T follicular helper cell (primary cell): ENCODE measurements at places on chromosomes 16 and 17.

- no peak for DNase-seq
Measured at GRCh38 chr16:86786338-86786737, 208.0 kb downstream of the FOXL1 start.

DNA sequence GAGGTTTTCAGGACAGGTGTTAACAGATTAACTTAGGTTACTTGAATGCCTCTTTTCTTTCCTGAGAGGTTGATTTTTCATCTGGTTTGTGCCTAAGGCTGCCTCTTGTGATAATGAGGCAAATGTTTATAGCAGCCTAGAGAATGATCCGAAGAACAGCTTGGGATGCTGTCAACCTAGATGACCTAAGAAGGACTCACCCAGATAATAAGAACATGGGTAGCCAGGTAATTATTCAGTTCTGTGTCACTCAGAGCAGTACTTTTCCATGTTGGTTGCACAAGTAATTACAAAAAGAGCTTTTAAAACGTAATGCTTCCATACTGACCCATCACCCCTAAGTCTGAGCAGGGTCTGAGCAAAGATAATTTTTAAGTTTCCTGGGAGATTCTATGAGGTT, 60.3 kb downstream of the CHD9 start:
- no peak for DNase-seq

DNA sequence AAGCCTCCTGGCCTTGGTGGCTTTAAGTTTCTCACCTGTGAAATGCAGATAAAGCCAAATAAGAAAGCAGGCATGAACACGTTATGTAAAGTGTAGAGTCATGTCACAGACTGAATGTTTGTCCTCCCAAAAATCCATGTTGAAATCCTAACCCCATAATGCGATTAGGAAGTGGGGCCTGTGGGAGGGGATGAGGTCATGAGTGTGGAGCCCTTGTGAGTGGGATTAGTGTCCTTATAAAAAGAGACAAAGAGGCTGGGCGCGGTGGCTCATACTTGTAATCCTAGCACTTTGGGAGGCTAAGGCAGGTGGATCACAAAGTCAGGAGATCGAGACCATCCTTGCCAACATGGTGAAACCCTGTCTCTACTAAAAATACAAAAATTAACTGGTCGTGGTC, 19.5 kb upstream of the C16orf78 start:
- no peak for DNase-seq

DNA sequence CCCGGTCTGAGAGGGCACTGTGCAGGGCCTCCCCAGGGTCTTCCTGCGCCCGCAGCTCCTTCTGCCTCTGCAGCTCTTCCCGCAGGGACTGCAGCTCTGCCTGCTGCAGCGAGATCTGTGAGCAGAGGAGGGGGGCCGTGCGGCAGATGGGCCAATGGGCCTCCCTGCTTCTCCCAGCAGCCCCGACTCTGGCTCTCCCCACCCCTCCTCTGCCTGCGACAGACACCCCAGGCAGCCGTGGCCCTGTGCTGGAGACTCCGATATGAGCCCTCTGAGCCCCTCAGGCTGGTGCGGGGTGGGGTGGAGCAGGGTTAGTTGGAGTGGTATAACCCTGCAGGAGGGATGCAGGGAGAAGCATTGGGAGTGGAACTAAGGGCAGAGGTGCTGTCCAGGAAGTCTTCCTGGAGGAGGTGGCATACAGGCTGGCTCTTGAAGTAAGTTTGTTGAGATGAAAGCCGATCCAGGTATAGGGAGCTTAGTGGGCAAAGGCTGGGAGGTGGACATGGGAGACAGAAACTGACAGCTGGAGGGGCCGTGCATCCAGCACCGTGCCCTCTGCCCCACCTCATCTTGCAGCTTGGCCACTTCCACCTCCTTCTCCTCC, 5.0 kb downstream of the THOC6 start:
- DNase-seq: no peak

- no peak for DNase-seq
Measured at GRCh38 chr17:68600067-68600930, 868 bp downstream of the FAM20A start.

GRCh38 chr16:89334988-89335802, 117.7 kb downstream of the ZNF778 start:
- DNase-seq: no peak

GRCh38 chr16:938136-938535, 32.6 kb downstream of the LMF1 start:
- no peak for DNase-seq

GRCh38 chr17:58193641-58194255, 1.2 kb downstream of the EPX start:
- no peak for DNase-seq

DNA sequence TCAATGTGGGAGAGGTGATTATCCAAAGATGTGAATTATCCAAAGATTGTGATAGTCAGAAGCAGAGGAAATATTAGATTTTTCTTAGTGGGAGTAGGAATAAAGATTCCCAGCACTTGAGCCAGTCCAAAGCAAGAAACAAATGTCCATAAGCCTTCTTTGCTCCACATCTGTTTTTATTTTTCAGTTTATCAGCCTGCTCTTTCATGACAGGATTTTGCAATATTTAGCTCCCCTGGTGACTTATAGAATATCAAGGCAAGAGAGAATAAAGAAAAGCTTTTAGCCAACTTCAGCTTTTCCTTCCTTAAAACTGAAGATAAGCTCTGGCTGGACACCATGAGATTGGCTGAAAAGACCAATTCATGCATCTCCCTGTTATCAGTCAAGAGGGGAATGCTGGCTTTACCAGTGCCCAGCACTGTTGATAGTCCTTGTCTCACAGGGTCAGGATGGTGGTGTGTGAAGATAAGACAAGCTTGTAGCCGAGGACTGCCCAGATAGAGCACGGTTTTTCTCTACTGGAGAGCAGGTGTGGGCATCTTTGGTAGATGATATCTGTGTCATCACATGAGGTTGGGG, 706.5 kb downstream of the KCNJ2 start:
- no peak for DNase-seq

DNA sequence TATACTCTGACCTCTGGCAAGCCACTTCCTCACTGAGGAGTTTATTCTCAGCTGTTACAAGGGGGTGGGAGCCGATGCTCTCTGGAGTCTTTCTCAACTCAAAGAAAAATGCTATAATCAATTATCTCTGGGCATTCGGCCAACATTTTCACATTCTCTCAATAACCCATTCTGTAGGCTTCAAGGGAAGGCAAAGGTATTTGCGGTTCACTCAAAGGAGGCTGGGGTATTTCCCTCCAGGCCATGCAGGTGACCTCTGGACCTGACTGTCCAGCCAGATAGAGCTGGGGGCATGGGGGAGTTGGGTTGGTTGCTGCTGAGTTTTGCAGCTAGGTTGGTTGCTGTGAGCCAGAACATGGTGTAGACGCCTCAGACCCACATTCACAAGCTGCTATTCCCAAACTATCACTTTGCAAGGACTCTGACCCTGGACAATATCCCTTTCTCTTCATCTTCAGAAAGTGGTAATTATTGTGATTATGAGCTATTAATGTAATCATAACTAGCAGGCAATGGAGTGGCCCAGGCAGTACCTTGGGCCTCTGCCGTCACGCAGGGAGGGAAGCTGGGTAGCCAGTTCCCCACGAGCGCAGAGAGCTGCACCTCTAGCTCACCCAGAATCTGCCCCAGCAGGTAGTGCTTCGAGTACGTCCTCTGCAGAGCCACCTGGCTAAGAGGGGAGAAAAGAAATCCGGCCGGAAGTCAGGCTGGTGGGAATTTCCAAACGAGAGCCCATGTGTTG, 42.1 kb downstream of the AIPL1 start:
- no peak for DNase-seq

DNA sequence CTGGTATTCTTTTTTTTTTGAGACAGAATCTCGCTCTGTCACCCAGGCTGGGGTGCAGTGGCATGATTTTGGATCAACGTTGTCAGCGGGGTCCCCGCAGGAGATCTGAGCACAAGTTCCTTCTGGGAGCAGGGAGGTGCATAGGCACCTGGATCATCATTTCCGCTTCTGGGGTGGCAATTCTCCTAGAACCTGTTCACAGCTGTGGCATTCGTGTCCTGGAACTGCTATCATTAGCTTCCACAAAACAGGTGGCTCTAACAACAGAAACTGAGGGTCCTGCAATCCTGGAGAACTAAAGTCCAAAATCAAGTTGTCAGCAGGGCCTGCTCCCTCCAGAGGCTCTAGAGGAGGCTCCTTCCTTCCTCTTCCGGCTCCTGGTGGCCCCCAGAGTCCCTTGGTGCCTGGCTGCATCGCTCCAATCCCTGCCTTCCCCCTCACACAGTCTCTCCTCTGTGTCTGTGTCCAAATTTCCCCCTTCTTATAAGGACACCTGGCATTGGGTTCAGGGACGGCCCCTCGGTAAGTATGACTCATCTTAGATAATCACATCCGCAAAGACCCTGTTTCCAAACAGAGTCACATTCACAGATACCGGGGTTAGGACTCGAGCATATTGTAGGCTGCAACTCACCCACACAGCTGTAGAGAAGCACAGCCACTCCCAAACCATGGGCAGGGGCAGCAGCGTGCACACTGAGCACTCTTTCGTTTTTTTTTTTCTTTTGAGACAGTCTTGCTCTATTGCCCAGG, 43.5 kb upstream of the KLHDC4 start:
- no peak for DNase-seq

DNA sequence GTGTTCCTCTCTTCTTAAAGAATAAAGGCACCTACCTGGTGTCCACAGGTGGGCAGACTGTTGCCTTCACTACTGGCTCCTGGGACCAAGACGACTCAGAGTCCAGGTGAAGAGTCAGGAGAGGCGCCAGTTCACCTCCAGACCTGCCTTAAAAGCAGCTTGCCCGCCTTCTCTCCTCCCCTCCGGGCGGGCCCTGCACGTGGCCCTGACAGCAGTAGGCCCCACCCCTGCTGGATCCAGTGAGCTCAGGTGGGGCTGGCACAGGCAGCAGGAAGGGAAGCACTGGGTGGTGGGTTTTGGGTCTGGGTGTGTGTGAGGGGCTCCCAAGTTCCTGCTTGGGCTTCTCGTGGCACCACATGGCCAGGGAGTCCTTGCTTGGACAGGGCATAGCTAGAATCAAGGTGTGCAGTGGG, at the start of gene TNS4:
TSS of gene TNS4 (minus strand) at position 125 of the 413 bp plus-strand sequence. CDS start 5,198 bp downstream, outside the sequence.
- DNase-seq: no peak

GRCh38 chr17:19904924-19905323, 37.2 kb upstream of the ULK2 start:
- no peak for DNase-seq

DNA sequence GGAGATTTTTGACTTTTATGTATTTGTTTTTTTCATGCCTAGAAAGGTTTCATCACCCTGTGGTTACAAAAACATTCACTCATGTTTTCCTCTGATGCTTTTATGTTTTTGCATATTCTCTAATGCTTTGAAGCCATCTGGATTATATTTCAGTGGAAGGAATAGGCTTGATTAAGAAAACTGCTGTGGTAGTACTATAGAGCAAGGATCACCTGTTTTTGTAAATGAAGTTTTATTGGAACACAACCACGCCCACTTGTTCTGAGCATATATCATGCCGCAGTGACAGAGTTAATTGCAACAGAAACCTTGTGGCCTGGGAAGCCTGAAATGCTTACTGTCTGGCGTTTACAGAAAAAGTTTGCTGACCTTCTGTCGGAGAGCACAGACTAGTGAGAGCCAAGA, 11.5 kb downstream of the COX10 start:
- no peak for DNase-seq

DNA sequence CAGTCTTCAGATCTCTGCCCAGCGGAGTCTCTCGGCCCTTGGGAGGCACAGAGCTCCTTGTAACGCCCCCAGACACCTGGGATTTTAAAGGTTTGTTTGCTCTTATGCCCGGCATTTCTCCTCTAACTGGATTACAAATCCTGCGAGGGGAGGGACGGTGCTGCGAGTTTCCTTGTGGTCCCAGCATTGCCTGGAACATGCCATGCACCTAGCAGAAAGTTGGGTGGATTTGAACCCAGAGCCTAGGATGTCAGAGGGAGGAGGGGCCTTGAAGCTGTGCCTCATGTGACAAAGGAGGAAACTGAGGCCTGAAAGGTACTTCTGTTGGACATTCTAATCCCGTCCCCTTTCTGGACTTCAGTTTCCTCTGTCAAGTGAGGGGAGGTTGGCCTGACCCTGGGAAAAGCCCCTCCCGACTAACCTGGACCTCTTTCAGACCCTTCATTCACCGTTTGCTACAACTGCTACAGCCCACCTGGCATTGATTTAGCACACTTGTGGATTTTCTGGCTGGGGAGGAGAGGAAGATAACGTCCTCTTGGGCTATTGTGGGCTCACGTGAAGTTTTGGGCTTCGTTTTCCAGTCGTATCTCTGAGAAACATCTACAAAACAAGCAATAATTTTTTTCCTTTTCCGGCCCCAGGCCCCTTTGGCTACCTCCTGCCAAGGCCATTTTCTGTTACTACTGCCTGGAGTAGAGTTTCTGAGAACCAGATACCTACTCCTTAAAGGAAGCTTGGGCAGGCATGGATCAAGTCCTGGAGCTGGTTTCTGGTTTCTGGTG, 30.9 kb downstream of the MRC2 start:
- DNase-seq: no peak

DNA sequence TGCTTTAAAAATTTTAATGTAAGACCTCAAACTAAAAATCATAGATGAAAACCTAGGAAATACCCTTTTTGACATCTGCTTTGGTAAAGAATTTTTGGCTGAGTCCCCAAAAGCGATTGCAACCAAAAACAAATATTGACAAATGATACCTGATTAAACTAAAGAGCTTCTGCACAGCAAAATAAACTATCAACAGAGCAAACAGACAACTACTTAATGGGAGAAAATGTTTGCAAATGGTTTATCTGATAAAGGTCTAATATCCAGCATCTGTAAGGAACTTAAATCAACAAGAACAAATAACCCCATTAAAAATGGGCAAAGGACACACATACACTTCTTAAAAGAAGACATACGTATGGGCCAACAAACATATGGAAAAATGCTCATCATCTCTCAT, 242.5 kb downstream of the BCAS3 start:
- no peak for DNase-seq

- no peak for DNase-seq
Measured at GRCh38 chr16:86410081-86410480, 100.2 kb upstream of the FOXF1 start.
